CD4-positive, alpha-beta T cell treated with Interleukin-17A for 1 hour (primary cell): ENCODE measurements at places on chromosomes 1 and 21.
A peak's percentile ranks its signal among the peaks of the same experiment; 100 is the strongest.

GRCh38 chr1:67715819-67716218 lies 30.8 kb downstream of the GADD45A start:
- DNase-seq = no peak

DNA sequence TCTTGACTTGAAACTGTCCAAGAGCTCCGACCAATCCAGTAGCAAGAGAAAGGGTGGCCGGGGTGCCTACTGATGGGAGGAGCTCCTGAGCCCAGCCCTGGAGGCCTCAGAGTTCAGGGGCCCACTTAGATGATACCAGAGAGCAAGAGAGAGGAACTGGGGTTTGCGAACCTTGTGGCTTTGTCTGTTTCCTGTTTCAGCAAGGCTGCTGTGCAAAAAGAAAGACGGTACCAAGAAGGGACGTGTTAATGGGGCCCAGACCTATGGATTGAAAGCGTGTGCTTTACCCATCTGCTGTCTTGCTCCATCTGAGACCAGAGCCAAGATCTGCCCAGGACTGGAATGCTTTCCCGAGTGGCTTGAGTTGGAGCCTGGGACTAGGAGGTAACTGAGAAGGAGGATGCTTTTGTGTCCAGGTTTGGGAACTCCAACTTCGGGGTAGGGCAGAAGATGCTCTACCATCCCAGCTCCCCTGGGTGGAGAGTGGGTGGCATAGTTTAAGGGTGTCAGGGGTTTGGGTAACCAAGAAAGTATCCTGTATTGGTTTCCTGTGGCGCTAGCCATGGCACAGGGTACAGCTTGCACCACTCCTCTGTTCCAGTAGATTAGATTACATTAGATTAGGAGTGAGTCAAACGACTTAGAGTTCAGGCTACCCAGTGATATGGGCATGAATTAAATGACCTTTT lies at the start of gene TRAF3IP3:
Gene TRAF3IP3 (plus strand): TSS at position 128 of the 689 bp plus-strand sequence. CDS start 3,987 bp downstream, outside the sequence.
- peak; percentile 84 for DNase-seq

DNA sequence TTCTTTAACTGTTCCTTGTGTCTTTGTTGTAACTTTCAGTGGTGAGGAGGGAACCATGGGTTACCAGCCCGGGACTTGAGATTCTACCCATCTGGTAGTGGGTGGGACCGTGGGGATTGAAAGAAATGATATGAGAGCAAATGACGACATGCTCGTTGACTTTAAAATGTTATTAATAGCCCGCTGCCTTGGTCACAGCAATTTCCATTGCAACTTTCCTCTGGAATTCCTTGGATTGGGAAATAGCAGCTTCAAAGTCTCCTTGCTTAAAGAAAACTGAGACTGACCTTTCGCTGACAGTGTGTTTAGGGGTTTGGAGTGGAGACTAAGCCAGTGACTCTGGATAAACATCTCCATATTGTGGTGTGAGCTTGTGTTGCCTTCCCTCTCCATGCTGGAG lies 44.2 kb upstream of the MARK1 start:
- no peak for DNase-seq

DNA sequence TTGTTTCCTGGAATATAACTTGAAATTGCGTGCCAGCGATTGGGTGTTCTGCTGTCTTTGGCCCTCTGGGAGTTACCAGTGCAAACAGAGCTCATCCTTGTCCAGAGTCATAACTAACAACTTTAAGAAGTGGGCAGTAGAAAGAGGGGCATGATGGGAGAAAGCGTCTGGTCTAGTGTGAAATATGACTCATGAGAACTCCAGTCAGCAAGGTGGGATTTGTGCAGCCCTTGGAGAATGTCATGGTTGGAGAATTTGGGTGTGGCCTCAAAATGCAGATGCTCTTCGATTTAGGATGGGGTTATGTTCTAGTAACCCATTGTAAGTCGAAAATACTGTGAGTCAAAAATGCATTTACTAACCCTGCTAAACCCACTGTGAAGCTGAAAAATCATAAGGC lies 12.9 kb downstream of the ATP1B1 start:
- DNase-seq = no peak

DNA sequence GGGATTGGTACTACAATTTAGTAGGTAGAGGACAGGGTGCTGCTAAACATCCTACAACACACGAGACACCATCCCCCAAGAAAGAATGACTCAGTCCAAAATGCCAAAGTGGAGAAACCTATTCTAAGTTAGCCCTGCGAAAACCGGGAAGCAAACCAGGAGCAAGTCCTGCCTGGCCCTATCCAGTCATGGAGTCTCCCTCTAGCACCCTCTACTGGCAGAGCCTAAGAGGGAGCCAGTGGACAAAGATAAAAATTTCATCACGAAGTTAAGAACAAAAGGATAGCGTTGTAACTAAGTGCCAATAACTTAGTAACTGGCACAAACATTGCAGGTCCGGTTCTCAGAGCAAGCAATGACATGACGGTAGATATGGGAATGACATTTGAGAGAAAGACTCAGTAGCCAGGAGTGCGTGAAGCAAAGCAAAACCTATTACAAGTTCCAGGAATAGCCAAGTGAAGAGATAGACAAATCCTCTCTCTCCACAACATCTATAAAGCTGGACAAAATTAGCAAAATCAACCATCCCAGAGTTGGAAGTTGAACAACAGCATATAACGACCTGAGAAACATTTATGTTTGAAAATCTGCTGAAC lies 383.5 kb downstream of the OMA1 start:
- no peak for DNase-seq

- DNase-seq = no peak
Observed at GRCh38 chr21:44526096-44526997, 13.6 kb downstream of the KRTAP10-1 start.

- DNase-seq = no peak
Observed at GRCh38 chr1:36178471-36179219, 22.7 kb downstream of the MAP7D1 start.

- no peak for DNase-seq
Observed at GRCh38 chr1:14296795-14297194, 301.7 kb upstream of the KAZN start.

- no peak for DNase-seq
Observed at GRCh38 chr1:29256394-29256793, 20.1 kb downstream of the PTPRU start.

DNA sequence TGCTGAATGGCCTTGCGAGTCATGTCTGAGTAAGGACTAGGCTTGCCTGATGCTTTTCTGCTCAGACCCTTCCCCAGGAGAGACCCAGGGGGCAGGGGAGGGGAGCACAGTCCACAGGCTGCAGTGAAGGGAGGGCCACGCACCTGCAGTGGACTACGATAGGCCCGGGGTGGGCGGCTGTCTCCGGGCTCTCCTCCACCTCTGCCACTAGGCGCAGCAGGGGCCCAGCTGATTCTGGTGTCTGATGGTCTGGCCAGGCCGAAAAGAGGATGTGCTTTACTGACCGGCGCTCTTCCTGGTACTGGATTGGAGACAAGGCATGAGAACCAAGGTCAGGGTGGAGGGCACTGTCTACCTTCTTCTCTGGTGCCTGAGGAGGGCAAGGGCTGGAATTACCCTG lies 7.9 kb upstream of the ARL8A start:
- no peak for DNase-seq

DNA sequence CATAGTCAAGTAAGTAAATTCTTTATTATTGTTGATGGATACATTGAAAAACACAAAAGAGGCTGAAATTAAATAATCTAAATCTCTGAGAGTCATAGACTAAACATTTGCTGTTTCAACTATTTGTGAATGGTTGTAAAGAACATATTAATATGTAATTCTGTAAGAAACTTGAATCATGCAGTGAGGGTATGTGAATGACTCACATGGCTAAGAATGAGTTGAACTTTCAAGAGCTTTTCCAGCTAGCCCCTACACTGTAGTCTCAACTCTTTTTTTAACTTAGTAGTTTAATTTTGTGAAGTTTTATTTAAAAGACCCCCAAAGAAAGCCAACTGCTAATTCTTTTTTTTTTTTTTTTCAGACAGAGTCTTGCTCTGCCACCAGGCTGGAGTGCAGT lies 588.1 kb downstream of the DPYD start:
- DNase-seq = no peak

DNA sequence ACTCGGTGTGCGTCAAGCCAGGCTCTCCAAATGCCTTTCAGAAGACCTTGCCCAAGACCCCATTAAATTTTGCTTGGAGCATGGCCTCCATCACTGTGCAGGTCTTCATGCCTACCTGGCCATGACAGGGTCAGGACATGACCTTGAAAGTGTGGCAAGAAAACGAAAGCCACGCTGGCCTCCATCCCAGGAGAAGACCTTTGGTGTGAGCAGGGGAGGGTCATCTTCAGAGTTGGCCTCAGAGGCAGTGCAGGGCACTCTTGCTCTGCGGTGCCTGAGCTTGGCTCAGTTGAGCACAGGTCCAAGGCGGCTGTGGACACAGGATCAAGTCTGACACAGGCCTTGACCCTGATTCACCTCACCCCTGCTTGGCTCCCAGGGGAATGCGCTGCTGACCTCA lies 181.4 kb upstream of the TMEM51 start:
- no peak for DNase-seq

DNA sequence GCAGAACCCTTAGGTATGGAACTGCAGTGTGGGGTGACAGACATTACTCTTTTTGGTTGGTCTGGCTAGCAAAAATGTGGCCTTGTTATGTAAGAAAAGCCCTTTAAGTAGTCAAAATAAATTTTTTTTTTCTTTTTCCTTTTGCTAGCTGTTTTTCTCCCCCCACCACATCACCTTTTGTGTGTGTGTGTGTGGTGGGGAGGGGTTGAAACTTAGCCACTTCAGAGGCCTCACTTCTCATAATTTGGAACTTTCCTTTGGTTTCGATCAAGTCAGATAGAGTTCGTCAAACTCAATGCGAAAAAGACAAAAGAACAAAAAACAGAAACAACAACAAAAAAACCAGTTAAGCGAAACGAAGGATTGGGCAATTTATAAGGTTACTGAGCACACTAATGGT lies 1.9 kb upstream of the PRMT2 start:
- peak; percentile 67 for DNase-seq

- no peak for DNase-seq
Observed at GRCh38 chr1:228094432-228095016, 8.6 kb downstream of the C1orf35 start.

- no peak for DNase-seq
Observed at GRCh38 chr1:163933437-163933836, 611.7 kb downstream of the NUF2 start.

DNA sequence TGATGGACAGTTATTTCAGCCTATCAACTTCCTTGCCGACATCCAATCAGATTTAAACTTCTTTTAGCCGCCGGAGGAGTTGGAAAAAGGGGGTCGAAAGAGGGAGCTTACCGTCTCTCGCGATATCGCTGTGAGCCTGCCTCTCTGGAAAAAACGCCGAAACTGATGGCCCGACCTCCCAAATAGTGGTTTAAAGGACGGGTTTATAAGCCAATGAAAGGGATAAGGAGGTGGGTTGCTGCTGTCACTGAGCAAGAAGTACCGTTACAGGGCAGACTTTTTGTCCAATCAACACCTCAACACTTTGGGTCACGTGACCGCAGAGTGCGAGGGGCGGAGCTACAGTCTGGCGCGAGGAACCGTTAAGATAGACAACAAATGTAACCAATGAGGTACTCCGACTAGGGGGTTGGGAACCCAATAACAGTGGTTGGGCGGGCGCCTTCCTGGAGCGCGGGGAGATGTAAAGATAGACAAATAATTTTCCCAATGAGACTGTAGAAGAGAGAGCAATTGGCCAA lies at the start of gene RBM15:
Gene RBM15 (plus strand): TSS at position 492 of the 521 bp plus-strand sequence. CDS start 29 bp downstream, at position 521.
- peak; percentile 100 for DNase-seq

DNA sequence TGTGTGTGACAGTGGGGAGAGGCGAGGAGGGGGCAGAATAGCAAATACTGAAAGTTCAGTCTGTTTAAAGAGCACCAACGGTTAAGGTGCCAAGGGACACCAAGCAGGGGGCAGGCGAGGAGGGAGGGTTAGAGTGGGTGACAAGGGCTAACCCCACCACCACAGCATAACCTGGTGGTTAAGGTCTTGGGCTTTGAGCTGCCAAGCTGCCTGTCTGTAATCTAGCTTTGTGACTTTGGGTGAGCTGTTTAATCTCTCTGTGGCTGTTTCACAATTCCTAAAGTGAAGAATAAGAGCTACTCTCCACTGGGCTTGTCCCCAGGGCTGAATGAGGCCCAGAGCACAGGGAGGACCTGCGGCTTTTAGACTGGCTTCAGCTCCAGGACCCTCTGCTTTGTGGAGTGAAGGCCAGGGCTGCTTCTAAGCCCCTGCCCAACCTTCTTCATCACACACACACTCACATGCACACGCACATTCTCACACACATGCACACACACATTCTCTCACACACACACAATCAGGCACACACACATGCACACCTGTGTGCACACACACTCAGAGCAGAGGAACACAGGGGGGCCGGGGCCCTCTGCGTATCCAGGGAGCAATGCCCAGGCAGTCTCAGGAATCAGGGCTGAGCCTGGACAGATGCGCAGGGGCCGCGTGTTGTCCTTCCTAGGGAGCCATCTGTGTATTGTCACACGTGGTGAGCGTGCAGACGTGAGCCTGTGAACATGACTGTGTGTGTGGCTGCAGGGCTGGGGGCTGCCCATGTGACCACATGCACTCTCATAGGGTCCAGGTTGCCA lies 101.6 kb upstream of the TARDBP start:
- DNase-seq = no peak

- no peak for DNase-seq
Observed at GRCh38 chr1:51850420-51851223, 27.9 kb downstream of the NRDC start.

- no peak for DNase-seq
Observed at GRCh38 chr1:5632814-5633213, 359.4 kb downstream of the NPHP4 start.

GRCh38 chr1:241924080-241924808 lies 33.3 kb upstream of the BECN2 start:
- DNase-seq = no peak

- no peak for DNase-seq
Observed at GRCh38 chr21:42286416-42286815, 28.8 kb downstream of the TFF3 start.

- DNase-seq = no peak
Observed at GRCh38 chr1:21490774-21491487, 18.3 kb upstream of the ALPL start.

- DNase-seq = no peak
Observed at GRCh38 chr21:46264046-46264689, 21.2 kb downstream of the MCM3AP start.

DNA sequence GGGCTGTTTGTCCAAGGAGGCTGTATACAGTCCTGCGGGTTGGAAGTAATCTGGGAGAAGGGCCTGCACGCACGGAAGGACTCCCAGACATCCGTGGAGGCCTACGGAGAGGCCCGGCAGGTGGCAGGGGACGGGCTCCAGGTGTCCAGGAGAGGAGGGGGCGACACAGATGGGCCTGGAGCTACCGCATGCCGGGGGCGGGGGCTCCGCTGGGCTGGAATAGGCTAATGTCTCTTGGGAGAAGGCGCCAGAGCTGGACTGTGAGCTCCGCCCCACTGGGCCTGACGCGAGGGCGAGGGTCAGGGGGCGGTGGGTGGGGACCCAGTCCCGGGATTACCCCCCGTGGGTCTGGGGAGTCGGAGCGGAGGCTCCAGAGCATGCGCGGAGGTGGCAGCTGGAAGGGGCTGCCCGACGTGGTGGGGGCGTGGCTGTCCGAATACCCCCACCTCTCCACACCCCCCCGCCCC lies 659 bp downstream of the AGO1 start:
- peak; percentile 63 for DNase-seq

- DNase-seq = peak; percentile 23
Observed at GRCh38 chr1:77143529-77144121, 75.6 kb downstream of the PIGK start.

- DNase-seq = no peak
Observed at GRCh38 chr1:204366759-204367158, 7.0 kb upstream of the PLEKHA6 start.
